ENCODE measurements at places on chromosomes 16 and 17.

DNA sequence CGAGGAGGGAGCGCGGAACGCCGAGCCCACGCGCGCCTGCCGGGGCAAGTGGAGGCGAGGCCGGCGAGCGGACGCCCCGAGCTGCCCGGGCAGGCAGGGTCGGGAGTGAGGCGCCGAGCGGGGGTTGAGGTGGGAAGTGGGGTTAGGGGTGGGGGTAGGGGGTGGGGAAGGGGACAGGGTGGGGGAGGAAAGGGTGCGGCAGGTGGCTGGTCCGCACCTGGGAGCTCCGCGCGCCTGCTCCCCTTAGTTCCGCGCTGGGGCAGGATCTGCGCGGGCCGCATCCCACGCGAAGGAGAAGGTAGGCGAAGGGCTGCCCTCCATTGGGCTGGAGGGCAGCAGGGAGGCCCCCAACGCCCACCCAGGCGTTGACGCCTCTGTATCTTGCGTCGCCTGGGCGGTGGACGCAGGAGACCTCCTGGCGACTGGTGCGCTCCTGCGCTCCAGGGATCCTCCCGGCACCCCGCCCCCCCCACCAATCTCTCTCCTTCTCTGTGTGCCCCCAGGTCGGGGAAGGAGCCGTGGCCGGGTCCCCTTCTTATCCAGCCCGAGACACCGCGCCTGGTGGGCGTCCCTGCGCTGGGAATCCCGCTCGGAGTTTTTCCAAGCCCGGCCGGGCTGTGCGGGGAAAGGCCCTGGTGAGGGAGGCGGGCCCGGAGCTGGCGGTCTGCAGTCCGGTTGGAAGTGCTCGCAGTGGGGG lies 51.3 kb upstream of the AMZ2 start:
- no peak for DNase-seq

DNA sequence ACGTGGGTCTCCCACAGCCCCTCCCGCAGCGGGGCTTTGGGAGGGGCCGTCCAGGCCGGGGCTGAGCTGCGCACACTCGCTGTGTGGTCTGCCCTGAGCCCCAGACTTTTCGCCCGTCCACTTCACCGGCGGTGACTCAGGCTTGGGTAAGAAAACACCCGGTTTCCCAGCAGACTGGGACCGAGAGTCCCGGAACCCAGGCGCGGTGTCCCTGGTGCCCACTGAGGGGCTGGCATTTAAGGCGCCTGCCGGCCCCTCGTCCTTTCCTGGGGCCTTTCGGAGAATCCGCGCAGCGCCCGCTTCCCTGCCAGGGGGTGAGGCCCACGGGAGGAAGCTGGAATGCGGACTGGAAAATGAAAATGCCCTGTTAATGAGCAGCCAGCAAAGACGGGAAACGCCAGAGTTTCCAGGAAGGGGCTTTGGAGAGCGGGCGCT lies 100.3 kb downstream of the C16orf95 start:
- no peak for DNase-seq

GRCh38 chr16:76837872-76838271 lies 353.1 kb upstream of the MON1B start:
- DNase-seq: no peak

DNA sequence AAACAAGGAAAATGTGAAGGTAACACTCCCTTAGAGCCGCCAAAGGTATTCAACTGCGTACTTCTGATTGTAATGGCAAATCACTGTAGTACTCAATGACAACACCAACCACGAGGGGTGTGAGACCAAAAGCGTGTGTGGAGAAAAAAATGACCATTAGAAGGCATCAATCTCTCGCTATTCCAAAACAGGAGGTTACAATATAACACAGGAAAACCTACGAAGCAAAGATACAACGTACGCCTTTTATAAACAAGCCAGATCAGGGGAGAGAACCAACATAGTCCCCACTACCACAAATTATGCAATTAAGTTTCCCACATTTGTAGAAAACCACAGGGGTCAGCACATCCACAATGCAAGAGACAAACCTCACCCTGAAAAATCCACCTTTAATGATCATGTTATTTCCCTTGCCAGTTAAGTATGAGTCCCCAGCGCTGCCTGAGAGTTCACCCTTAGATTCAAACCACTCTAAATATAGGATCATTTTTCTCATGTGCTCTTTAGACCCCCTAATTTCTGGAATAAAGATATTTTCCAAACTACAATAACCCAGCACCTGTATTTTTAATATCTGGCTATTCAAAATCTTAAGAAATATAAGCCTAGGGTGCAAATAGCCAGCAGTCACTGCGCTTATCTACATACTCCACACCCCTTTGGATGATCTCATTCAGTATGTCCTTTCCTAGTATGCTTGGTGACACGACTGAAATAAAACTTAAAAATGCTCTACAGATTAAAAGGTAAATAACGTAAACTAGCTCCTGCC lies 12.4 kb downstream of the TEX14 start:
- DNase-seq: no peak

DNA sequence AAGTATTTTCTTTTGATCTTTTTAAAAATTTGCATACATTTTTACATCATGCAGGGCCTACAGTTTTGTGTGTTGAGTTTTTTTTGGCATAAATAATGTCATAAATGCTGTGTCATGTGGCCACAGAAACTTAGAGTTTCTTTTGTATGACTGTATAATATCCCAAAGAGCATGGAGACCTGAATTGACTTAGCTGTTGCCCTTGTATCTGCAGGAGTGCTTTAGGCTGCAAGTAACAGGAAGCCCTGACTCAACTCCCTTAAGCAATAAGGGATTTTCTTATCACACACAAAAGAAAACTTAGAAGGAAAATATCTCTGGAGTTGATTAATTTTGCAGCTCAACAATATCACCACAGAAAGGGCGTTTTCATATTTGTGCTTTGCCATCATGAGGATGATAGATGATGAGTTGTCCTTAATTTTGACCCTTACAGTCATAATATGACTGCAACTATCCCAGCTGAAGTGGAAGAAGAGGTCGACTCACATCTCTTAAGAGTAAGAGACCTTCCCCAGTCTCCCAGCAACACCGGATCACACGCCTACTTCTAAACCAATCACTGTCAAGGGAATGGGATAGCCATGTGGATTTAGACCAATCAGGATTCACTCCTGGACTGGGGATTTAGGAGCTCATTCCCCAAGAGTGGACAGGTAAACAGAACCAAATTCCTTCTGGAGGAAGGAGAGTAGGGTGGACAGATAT lies 138.9 kb downstream of the GSG1L start:
- no peak for DNase-seq

GRCh38 chr16:56935201-56935600 lies 3.3 kb downstream of the HERPUD1 start:
- no peak for DNase-seq

GRCh38 chr16:68382296-68382718 lies 66.0 kb downstream of the SMPD3 start:
- no peak for DNase-seq

DNA sequence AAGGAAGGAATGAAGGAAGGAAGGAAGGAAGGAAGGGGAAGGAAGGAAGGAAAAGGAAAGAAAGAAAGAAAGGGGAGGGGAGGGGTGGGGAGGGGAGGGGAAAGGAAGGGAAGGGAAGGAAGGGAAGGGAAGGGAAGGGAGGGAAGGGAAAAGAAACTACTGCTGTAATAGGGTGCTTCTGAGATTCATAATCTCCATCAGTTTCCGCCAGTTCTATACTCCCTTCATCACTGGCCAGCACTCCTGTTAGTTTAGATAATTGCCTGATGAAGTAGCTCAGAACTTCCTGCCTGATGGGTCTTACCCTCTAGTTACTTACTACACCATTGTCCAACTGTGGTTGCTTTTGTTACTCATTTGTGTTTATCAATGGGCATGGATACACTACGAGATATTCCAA lies 2.0 kb upstream of the KRTAP9-6 start:
- no peak for DNase-seq

DNA sequence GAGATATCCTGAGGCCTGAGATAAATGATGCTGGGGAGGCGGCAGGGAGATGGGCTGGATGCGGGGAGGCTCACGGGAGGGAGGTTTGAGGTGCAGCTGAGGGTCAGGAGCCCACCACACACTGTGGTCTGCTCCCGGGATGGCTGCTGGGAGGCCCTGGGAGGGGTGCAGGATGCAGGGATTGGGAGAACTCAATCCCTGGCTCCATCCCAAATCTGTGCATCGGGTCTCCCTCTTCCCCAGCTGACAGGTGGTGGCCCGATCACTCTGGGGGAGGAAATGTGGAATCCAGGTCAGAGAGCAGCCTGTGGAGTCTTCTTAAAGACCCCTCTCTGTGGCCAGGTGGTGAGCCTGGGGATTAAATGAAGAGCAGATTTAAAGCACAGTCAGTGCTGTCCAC lies 12.0 kb downstream of the PHB1 start:
- no peak for DNase-seq

GRCh38 chr17:76360461-76360860 lies 6.7 kb upstream of the PRPSAP1 start:
- no peak for DNase-seq

DNA sequence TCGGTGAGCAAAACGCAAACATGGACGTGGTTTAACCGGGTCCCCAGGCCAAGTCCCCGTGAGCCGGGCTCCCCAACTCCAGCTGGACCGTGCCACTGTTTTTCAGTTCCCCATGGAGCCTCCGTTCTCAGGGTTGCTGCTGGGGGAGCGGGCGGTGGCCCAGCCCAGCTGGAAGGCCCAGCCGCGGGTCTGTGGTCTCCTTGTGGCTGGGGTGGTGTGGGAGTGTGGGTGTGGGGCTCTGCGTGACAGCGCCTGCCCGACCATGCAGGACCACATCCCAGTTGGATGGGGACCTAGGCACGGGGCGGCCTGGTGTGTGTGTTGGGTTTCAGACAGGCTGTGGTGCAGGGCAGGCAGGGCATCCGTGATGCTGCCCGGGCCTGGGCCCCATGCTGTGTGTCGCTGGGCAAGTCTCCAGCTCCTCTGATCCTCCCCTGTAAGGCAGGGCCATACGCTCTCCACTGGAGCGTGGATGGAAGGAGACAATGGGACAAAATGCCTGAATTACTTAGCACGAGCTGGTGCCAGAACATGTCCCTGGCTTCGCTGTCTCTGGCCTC lies 40.3 kb downstream of the COX4I1 start:
- no peak for DNase-seq

GRCh38 chr17:630801-631200 lies 83.8 kb downstream of the VPS53 start:
- no peak for DNase-seq

- DNase-seq: no peak
Measured at GRCh38 chr16:30820952-30821421, 34.0 kb upstream of the ZNF629 start.

GRCh38 chr16:11679941-11680911 lies 12.0 kb downstream of the SNN start:
- DNase-seq: no peak

DNA sequence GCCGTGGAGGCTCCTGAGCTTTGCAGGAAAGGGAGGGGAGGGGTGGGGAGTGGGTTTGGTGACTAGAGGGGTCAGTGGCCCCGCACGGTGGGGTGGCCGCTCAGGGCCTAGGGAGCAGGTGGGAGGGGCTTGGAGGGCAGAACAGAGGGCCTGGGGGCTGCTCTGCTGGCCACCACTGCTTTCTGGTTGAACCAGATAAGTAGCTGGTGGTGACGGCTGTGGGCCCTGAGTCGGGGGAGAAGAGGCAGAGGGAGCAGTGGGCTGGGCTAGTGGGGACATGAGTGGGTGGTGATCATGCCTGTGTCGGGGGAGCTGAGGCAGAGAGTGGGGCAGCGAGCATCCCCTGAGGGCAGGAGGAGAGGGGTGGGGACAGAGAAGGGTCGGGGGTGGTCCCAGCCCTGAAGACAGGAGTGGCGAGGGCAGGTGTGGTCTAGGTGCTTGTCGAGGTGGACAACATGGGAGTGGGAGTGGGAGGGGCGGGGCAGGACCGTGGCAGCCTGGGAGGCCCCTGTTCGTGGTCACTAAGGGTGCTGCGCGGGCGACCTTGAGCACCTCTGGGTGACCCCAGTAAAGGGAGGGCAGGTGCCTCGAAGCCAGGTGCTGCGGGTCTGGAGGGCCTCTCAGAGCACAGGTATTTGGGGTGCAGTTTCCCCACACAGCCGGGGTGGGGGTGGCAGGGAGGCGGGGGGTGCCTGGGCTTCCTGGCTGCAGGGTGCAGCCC lies 6.3 kb upstream of the CD7 start:
- no peak for DNase-seq

DNA sequence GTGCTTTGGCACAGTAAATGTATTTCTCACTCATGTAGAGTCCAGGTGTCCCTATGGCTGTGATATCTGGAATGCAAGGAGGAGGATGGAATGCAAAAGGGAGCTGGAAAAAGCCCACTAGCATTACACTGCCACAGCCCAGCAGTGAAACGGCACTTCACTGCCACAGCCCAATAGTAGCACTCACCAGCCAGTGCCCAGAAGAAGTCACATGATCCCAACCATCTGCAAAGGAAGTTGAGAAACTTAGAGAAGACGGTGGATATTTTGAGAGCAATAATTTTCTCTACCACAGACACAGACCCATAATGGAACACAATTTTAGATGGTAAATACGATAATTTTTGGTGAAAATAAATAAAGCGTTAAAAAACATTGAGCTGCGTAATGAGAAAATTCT lies 51.8 kb downstream of the C16orf82 start:
- DNase-seq: no peak

DNA sequence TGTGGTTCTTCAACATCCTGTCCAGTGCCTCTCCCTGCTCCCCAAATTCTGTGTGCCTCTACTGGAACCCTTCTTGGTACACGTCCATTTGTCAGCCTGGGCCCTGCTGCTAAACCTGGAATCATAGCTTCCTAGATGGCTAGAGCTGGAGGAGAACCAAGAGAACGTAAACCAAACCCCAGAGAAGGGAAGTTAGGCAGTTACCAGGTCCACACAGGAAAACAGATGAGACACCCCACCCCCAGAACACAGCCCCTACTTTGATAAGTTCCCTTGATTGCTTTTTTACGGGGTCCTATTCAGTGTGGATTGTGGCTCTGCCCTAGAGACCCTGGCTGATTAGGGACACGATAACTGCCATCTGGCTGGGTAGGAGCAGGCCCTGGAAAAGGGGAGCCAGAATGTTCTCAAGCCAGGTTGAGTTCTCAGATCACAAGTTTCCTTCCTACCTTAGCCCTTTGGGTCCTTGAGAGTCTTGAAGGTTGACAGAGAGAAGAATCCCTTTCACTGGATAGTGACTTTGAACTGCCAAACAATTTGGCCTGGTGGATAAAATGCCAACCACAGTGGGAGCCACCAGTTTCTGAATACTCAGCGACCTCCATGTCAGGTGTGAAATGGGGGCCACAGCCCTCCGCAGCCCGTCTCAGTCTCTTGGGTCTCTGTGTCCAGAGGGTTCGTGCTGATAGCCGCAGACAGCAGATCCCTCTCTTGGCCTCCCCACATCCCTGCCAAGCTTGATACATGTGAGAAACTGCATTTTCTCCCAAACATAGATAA lies 7.9 kb downstream of the TBX4 start:
- no peak for DNase-seq

DNA sequence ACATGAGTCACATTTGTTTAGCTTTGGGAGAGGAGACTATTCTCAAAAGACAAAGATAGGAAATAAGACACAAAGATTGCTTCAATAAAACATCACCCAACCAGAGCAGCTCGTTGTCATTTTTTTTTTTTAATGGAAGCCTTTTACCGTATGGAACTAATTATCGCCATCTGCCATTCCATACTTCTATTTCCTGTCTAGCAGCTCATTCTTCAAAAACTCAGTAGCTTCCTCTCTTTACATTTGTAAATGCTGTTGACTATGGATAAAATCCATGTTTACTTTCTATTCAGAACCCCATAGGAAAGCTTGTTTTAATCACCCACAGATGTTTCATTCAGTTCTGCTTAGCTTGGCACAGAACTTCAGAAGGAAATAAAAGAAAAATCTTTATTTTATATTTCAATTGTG lies 110.0 kb upstream of the PSMD7 start:
- no peak for DNase-seq
